Sigmoid colon (tissue), 7 donors: ENCODE measurements at places on chromosomes 3 and 15. TPM values are rescaled to one million over a fixed set of nuclear protein-coding genes. Genes with fewer than 3 reads are reported as not detected.

DNA sequence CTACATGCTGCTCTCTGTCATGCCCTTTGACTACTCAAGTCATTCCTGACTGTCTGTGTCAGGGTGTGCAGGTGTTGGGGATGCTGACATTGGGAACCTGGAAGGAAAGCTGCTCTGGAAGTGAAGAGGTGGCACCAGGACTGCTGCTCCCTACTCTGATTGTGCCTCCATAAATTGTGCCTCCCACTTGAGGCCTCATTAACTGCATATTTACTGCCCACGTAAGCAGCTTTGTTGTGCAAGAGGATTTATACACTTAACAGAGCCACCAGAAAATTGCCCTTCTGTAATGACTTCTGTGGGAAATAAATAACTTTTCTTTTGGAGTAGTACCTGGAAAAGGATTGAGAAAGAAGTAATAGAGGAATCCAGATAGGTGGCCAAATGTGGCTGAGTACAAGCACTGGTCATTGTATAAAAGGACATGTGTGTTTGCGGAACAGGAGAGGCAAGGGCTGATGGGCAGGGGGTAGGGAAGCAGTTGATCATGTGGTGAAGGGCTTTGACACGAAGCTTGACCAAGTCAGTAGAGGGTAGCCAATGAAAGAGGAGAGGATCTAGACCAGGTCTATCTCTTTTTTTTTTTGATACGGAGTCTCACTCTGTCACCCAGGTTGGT is 24.8 kb downstream of the IL20RB start:
- no peak for DNase-seq
- no peak overlapping the region for H3K27ac ChIP-seq
- no peaks in the 10 kb centered on the region for H3K27me3 ChIP-seq
- H3K4me3 ChIP-seq = no peak overlapping the region

- H3K27ac ChIP-seq = no peak overlapping the region
- H3K4me3 ChIP-seq = no peak overlapping the region
- H3K36me3 ChIP-seq = no peaks in the 10 kb centered on the region
- H3K4me1 ChIP-seq = peaks cover 42% of the 10 kb centered on the region
- DNase-seq = no peak
Measured at GRCh38 chr15:58746174-58746573, 3.3 kb downstream of the ADAM10 start.

DNA sequence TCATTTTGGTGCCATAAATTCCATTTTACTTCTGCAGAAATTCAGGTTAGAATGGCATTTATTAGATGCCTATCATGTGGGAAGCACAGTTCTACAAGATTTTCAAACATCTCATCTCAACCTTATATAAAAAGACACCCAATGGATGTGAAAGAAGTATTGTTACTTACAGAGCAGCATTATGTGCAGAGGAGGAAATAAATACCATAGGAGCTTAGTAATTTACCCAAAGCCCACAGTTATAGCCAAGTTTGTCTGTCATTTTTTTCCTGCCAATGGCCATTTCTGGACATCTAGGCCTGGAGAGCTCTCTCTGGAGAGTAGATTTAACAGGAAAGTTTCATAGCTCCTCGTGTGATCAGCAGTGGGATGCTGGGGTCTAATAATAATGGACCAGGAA is 659.4 kb upstream of the NAALADL2 start:
- no peak overlapping the region for H3K27ac ChIP-seq
- no peaks in the 10 kb centered on the region for H3K4me1 ChIP-seq
- no peaks in the 10 kb centered on the region for H3K36me3 ChIP-seq
- H3K27me3 ChIP-seq = no peaks in the 10 kb centered on the region
- no peak overlapping the region for H3K4me3 ChIP-seq
- DNase-seq = no peak

The SCN11A gene
- total RNA-seq = 1.5 TPM

DNA sequence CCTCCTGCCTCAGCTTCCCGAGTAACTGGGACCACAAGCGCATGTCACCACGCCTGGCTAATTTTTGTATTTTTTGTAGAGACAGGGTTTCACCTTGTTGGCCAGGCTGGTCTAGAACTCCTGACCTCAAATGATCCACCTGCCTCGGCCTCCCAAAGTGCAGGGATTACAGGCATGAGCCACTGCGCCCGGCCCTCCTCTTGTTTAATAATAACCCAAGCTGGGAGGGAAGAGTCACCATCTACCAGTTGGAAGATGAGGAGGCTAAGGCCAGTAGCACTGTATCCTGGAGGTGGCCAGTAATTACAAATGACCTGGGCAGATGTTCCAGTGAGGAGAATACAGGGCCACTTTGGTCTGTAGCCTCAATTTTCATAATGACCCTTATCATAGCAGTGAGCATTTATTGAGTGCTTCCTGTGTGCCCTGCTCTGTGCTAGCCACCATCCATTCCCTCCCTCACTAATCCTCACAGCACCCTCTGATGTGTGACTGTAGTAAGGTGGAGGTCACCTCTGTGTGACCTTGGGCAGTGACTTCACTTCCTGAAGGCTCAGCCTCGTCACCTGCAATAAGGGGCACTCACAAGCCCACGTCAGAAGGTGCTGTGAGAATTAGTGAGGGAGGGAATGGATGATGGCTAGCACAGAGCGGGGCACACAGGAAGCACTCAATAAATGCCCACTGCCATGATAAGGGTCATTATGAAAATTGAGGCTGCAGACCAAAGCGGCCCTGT is 64.2 kb downstream of the ABTB1 start:
- no peak for DNase-seq
- H3K27ac ChIP-seq = peak overlapping the region; percentile 48
- H3K27me3 ChIP-seq = no peaks in the 10 kb centered on the region
- H3K4me1 ChIP-seq = no peaks in the 10 kb centered on the region
- no peaks in the 10 kb centered on the region for H3K36me3 ChIP-seq

DNA sequence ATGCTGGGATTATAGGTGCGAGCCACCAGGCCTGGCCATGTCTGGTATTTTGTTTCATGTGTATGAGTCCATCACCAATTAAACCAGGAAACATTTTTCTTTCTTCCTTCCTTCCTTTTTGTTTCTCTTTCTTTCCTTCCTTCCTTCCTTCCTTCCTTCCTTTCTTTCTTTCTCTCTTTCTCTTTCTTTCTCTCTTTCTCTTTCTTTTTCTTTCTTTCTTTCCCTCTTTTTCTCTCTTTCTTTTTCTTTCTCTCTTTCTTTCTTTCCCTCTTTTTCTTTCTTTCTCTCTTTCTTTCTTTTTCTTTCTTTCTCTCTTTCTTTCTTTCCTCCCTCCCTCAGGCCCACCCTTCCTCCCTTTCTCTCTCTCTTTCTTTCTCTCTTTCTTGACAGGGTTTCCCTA is 83.4 kb downstream of the SLC9A9 start:
- no peaks in the 10 kb centered on the region for H3K27me3 ChIP-seq
- no peak overlapping the region for H3K4me3 ChIP-seq
- H3K27ac ChIP-seq = no peak overlapping the region
- DNase-seq = no peak

DNA sequence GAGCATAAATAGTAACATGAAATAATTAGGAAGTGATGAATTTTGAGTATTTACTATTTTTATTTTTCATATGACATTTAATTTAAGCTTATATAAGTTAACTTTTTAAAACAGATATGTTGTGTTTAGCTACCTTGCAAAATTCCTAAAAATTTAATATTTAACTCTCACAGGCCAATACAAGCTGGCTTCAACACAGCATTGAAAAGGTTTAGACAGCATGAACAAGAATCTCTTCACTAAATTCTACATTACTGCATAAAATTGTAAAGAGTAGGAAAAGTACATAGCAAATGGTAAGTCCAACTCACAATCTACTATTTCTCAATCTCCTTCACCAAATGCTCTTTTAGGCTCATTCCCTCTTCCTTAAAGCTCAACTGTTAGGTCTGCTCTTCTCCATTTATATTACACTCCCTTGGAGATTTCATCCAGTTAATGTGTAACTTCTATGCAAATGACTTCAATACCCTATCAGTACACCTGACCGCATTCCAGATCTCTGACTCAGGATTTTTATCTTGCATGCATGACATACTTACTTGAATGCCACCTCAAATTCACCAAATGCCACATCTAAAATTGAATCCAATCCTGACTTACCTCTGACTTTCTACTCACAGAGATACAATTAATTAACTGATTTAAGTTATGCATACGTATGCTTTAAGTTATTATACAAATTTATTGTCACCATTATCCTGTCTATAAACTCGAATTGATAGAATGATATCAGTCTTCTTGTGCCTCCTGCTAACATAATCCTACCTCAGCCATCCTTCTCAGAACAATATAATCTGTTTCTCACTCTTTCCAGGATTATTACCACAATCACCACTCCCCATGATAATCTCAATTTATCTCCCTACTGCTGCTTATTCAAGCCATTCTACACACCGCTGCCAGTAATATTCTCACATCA is 127.0 kb downstream of the STAG1 start:
- no peaks in the 10 kb centered on the region for H3K27me3 ChIP-seq
- H3K4me3 ChIP-seq = no peak overlapping the region
- H3K36me3 ChIP-seq = no peaks in the 10 kb centered on the region

The TMEM44 gene
- 5.4 TPM for total RNA-seq

- DNase-seq = peak; percentile 75
- no peaks in the 10 kb centered on the region for H3K4me1 ChIP-seq
- H3K4me3 ChIP-seq = peak within 1 kb of the TSS; percentile 58
Measured at GRCh38 chr15:79310985-79311900, at the start of gene TMED3. TMED3 (plus strand) TSS chr15:79311112; CDS start chr15:79311250, 138 bp downstream.
